ENCODE measurements at places on chromosomes 12 and 14.

- DNase-seq = no peak
These were observed 19.6 kb downstream of the CMKLR1 start for GRCh38 chr12:108319277-108320234.

- no peak for DNase-seq
These were observed 813 bp downstream of the TWF1 start for GRCh38 chr12:43805149-43805859.

- DNase-seq = no peak
These were observed 9.2 kb upstream of the ABCD2 start for GRCh38 chr12:39628836-39629235.

GRCh38 chr12:121297435-121297991 lies 1.0 kb upstream of the CAMKK2 start:
- DNase-seq = no peak

DNA sequence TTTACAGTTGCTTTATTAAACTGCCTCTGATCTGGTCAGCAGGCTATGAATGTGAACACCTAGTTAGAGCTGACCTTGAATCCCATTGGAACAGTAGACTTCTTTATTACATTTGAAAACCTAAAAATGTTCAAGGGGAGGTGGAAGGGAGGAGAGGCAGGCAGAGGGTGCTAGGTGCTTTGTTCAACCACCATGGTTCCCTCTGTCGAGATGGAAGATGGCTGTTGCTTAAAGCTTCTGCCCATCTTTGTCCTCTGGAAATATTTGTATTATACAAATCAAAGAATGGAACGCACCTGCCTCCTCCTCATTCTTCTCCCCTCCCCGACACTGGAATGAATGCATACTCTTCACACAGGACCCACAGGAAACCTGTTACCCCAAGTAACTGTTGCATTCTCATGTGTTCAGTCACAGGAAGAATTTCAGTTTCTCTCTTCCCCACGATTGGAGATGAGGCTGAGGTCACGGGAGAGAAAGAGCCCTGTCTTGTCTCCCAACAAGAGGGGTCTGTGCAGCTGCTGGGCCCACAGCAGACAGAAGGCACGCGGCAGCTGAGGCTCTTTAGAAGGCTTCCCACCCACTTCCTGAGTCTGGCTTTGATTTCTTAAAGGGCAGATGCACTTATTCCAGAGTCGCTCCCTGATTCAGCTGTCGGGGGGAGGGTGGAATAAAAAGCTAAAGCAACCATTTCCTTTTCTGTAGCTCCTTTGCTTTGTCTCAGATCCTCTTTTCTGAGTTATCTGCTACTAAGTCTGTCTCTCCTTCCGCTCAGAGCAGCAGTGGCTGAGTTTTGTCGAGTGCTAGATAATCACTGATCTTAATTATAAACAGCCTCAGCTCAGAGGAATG lies 217.9 kb upstream of the BTG1 start:
- peak; percentile 30 for DNase-seq

DNA sequence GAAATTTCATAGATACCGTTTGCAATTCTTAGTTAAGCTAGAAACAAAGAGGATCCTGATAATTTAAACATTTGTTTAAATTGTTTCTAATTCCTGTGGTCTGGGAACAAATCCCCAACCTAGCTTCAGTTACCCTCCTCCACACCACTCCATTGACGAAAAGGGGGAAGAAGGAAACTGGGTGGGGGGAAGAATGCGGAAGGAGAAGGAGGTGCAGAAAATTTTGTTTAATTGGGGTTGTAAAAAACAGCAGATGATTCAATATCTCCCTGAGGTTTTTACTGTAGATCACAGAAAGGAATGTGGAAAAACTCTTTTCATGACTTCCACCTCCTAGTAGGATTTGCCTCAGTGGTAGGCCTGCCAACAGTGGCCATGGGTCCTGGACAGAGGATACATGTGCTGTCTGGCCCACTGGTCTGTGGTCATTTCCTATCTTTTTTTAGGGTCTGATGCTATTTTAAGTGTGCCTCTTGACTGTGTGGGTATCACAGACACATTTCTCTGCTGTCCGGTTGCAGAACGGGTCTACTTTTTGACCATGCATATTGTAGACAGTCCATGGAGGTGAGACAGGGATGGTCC lies 122.9 kb upstream of the PCED1B start:
- no peak for DNase-seq

- DNase-seq = peak; percentile 30
These were observed 276.5 kb upstream of the AMIGO2 start for GRCh38 chr12:47356129-47356700.

Measured in GM18507 (cell line).